ENCODE measurements at places on chromosomes 7 and 10.

GRCh38 chr7:94352887-94353286 is 41.8 kb upstream of the COL1A2 start:
- no peak for DNase-seq

DNA sequence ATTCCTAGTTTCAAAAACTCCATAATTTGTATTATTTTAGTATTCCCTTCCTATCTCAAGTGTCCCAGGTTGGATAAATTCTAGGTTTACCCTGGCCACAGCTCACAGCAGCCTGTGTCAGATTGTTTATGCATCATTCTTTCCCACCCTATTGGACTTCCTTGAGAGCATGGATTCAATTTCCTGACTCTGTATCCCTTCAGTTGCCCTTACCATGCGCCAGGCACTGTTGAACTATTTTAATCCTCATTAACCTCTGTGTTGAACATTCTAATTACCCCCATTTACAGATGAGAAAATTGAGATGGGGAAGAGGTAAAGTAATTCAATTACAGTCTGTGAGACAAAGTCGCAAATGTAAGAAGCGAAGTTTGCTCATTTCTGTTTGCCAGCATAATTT is 58.8 kb downstream of the STEAP1B start:
- no peak for DNase-seq

GRCh38 chr7:92569137-92569536 is 21.1 kb downstream of the FAM133B start:
- DNase-seq = no peak

DNA sequence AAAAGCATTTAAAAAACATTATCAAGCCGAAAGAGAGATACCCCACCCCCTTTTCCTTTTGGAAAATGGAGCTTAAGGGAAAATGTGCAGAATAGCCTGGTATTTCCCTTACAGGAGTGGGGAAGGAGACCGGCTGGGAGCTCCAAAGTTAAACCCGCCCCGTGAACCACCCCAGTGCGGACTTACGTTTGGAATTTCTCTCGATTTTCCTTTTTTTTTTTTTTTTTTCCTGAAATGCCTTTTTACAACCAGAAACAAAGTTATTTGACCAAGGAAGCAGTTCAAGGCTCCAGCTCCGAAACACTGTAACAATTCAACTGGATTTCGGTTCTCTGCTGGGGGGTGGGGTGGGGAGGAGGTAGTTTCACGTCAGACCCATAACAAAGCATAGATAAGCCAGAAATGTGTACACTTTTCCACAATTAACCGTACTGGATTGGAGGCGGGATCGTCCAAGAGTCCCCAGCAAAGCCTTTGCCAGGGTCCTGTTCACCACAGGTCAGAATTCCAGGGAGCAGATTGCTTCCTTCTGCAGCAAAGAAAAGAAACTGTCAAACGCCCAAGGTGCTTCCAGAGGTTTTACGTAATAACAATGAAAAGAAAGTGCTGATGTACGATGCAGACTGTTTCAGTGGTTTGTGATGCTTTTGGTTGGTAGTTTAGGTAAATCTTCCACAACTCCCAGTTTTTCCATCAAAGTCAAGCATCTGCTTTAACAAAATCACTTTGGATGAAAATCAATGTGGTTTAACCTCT is 6.7 kb downstream of the SKIDA1 start:
- DNase-seq = no peak

DNA sequence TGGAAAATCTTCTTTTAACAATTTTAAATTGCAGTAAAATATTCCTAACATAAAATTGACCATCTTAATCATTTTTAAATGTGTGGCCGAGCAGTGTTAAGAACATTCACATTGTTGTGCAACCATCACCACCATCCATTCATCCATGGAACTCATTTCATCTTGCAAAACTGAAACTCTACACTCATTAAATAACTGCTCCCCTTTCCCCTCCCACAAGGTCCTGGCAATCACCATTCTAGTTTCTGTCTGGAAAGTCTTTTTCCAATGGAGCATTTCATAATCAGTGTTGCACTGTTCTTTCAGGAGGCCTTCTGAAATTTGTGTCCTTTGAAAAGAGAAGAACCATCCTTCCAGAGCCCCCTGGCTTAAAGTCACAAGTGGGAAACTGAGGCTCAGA is 233.1 kb downstream of the PLXNA4 start:
- no peak for DNase-seq

- no peak for DNase-seq
Observed at GRCh38 chr10:76136961-76137360, 705.5 kb downstream of the LRMDA start.

DNA sequence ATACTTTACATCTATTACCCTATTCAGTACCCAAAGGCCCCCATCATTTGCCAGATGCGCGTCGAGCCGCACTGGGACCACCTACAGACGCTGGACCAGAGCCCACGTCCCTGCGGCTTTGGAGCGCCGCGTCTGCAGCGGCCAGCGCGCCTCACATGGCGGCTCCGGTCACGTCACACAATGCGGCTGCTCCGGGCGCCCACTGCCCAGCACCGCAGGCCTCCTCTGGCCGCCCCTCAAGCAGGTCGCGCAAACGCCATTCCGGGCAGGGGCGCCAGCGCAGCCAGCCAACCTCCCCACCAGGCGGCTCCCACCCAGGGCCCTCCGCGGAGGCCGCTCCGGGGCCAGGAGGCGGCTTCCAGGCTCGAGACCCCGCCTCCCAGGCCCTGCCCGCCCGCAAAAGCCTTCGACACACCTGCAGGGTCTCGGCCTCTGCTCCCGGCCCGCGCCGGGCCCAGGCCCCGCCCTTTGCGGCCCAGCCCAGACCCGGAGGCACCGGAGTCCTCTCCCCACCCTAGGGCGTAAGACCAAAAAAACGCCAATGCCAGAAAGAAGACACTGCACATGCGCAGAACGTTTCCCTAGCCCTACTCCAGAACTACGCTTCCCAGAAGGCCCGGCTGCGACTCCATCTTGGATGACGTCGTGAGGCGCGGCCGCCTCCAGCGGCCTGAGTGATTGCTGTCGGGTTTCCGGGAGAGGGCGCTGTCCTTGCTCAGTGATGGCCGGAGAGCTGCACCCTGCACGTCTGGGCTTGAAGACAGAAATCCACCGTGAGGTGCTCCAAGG is at the start of gene ZNF25:
ZNF25 (minus strand) TSS at position 557 of the 789 bp plus-strand sequence. CDS start 4,925 bp downstream, outside the sequence.
- peak; percentile 98 for DNase-seq

DNA sequence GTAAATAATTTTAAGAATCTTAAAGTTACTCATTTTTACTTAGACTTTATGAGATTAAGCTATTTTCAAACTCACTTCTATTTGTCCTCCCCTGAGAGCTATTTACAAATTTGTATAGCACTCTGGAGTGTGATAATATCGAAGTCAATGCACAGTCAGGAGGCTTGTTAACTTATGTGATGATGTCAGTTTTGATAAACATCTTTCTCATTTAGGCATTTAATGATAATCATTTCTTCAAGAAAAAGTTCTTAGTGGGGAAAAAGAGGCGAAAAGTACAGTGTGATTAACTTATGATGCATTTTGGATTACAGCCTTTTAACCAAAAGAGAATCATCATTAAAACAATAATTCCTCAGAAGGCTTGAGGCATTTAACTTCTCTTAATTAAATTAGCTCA is 468.6 kb downstream of the AUTS2 start:
- no peak for DNase-seq

DNA sequence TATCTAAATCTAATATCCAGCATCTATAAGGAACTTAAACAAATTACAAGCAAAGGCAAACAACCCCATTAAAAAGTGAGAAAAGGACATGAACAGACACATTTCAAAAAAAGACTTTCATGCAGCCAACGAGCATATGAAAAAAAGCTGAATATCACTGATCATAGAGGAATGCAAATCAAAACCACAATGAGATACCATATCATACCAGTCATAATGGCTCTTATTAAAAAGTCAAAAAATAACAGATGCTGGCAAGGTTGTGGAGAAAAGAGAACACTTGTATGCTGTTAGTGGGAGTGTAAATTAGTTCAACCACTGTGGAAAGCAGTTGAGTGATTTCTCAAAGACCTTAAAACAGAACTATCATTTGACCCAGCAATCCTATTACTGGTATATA is 334.4 kb upstream of the CACNA2D1 start:
- no peak for DNase-seq

- DNase-seq = no peak
Observed at GRCh38 chr10:3051692-3052091, 15.7 kb upstream of the PFKP start.

DNA sequence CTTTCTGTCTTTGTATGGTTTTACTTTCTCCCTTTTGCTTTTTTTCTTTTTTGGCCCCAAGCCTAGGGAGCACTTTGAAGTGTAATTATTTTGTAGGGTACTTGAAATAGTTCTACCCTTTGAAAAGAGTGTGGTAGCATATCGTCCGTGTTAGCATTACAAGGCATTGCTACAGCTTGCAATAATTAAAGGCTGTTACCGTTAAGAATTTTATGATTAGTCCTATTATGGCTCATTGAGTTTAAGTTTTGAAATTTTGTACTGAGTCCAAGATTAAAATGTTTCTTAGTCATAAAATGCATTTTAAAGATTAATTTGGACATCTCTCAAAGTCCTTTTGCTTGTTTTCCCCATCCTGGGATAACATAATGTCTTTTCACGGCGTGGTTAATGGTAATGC is 490.0 kb upstream of the LRRN3 start:
- DNase-seq = no peak

- DNase-seq = no peak
Observed at GRCh38 chr7:79340212-79340611, 113.3 kb downstream of the MAGI2 start.

DNA sequence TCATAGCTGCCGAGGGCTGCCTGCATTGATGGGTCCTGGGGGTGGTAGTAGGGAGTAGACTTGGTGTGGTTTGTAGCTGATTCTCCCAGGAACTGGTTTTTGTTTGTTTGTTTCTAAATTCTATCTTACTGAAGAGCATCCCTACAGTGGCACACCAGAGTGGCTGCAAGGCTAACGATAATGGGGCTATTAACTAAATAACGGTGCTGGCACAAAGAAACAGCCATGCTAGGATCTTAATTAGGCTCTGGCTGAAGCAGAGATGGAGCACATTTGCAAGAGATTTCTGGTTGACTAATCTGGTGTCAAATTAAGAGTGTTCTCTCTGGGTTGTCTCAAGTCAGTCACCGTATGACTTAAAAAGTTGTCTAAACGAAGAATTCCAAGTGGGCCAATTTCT is 590.0 kb downstream of the NRG3 start:
- DNase-seq = no peak

- DNase-seq = no peak
Observed at GRCh38 chr7:123652406-123652805, 3.3 kb upstream of the LMOD2 start.

GRCh38 chr10:70272925-70273316 is 10.9 kb downstream of the NPFFR1 start:
- DNase-seq = no peak

DNA sequence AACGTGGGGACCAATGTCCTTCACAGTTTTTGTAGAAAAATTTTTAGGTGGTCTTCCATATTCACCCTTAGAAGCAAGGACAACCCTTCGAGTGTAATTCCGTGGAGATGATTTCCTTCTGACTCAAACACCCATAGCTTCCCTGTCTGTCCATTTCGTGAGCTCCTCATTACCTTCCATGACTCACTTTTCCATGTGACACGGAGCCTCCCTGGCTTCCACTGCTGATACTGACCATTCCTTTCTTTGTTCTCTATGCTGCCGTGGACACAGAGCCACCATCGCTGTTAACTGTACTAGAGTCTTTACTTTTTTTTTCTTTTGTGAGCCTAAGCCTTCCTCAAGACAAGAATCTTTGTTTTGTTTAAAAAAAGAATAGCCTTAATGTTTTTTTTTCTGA is 12.5 kb upstream of the ARMS2 start:
- DNase-seq = no peak

DNA sequence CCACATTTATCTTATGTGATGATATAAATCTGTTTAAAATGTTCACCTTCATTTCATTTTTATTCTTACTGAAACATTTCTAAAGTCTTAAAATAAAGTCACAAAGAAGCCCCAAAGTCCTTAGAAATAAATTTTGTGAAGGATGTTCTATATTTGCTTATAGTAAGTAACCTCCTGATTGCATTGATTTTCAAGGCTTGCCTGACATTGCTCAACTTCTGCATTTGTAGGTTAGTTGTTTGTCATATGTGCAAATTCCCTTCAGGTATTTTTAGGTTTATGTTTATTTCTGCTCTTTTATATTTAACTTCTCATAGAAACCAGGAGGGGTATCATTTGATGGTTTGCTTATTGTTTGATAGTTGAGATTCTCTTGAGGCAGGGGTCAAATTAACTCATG is 417.8 kb downstream of the ARL4A start:
- DNase-seq = no peak

GRCh38 chr7:129394982-129395914 is 39.0 kb upstream of the STRIP2 start:
- DNase-seq = no peak

GRCh38 chr7:80135309-80136104 is 876 bp downstream of the GNAI1 start:
- no peak for DNase-seq

GRCh38 chr10:125788156-125789034 is 12.8 kb upstream of the MMP21 start:
- no peak for DNase-seq

DNA sequence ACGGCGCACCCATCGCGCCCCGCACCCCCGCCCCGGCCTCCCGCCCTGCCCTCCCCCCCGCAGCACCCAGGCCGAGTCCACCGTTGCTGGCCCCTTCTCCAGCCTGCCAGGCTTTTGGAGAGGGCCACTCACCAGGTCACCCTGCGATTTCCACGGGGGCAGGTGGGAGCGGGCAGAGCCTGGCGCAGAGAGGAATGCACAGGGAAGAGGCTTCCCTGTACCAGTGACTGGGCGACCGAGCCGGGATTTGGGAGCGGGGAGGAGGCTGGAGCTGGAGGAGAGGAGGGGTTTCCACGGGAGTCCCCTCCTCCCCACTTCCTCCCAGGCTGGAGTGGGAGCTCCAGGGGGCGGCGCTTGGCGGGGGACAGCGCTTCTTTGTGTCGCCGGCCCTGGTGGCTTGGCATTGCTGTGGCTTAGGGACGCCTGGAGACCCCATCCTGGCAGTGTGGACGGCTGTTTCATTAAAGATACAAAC is 19.3 kb downstream of the TCAF1 start:
- DNase-seq = no peak

DNA sequence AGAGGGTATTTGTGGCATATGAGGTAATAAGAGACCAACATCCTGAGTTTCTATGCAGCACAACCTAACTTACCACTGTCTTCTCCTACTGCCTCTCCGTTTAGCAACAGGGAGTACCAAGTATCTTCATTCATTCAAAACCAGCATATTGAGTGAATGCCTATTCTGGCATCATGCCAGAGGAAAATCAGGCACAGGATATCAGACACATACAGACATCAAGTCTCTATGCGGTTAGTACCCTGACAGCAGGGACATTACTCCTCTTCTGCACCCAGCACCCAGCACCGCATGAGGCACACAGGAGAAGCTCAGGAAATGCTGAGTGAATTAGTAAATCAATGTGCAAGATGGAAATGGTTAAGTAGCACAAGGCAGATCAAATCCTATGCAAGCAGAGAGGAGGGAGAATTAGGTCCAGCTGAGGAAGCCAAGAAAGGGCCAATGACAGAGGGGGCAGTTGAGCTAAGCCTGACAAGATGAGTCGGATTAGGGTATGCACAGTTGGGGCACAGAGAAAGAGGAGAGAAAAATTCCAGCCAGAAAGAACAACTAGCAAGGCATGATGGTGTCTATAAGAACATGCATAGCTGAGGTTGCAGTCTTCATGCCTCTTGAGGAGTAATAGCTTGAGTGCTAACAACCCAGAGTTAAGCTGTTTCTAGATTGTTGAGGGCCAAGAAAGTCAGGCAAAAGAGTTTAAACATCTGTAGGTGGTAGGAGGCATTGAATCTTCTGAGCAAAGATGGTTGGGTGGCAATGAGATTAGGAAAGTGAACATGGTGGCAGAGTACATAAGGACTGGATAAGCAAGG is 146.0 kb downstream of the PLXNA4 start:
- DNase-seq = no peak

- DNase-seq = peak; percentile 69
Observed at GRCh38 chr7:139682136-139683013, 95.4 kb downstream of the HIPK2 start.
